ENCODE measurements at places on chromosomes 4 and X. TPM values are rescaled to one million over a fixed set of nuclear protein-coding genes. Genes with fewer than 3 reads are reported as not detected.

UGT2B10 gene
- total RNA-seq, result not detected

FABP2 gene
- total RNA-seq, result not detected

SLITRK4 gene
- total RNA-seq, result 95.2 TPM

MAGEA2B gene
- not detected for total RNA-seq

IL2 gene
- total RNA-seq, result not detected

P2RY10 gene
- not detected for total RNA-seq

HMGB3 gene
- 64.2 TPM for total RNA-seq

MUC7 gene
- not detected for total RNA-seq

SLC7A11 gene
- total RNA-seq, result 225 TPM

APLN gene
- 9.8 TPM for total RNA-seq

USP17L11 gene
- not detected for total RNA-seq

TMSB15C gene
- total RNA-seq, result 6.0 TPM

SATL1 gene
- 0.17 TPM for total RNA-seq

ADH1B gene
- not detected for total RNA-seq

ANXA3 gene
- total RNA-seq, result 117 TPM

MAOA gene
- 18.2 TPM for total RNA-seq

BCLAF3 gene
- 4.8 TPM for total RNA-seq

GLRA2 gene
- not detected for total RNA-seq

MAGEA4 gene
- total RNA-seq, result not detected

PNMA5 gene
- not detected for total RNA-seq

PNPLA4 gene
- total RNA-seq, result 23.4 TPM

TMPRSS11B gene
- total RNA-seq, result not detected

SSX1 gene
- total RNA-seq, result not detected

CPE gene
- 2.1 TPM for total RNA-seq

RHOXF2B gene
- total RNA-seq, result not detected

ODAPH gene
- not detected for total RNA-seq

EPGN gene
- total RNA-seq, result 146 TPM

Measured in NCI-H460 (cell line).